ENCODE measurements at places on chromosomes 1 and 21.

GRCh38 chr1:56196839-56197238, 382.5 kb downstream of the PLPP3 start:
- no peak for DNase-seq

GRCh38 chr1:78060857-78061563, 15.2 kb downstream of the GIPC2 start:
- no peak for DNase-seq

GRCh38 chr1:93000751-93001175, 39.5 kb upstream of the DIPK1A start:
- no peak for DNase-seq

- DNase-seq, result no peak
These were observed 80.2 kb downstream of the RIPK4 start for GRCh38 chr21:41686664-41687063.

DNA sequence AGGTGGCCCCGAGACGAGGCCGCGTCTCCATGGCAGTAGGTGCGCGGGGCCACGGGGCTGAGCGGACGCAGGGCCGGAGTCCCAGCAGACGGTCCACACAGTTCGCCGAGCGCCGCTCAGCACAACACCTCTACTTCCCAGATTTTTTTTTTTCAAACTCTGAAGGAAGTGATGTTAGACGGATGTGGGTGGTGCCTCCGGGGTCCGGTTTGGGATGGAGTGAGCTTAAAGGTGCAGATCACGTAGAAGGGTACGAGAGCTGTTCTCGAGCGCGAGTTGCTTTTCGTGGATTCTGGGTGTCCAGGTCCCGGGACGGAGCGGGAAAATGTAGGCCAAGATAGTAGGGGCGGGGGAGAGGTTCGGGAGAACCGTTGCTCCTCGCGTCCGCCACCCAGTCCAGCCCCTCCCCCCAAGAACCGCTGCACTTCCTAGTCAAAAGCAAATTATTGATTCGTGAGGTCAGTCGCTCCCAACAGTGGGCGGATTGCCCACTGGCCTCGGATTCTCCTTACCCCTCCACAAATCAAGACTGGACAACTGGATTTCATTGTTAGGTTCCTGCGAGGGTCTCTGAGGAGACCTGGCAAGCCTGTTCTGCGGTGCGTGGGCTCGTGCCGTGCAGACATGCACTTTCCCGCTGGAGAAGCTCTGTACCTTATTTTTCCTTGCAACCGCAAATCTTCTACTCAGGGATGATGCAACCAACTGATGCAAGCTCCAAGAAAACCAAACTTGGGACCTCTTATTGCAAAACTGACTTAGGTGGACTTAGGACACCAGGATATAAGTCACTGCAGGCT, at the start of gene TXNDC12:
Gene TXNDC12 (minus strand): TSS at position 126 of the 800 bp plus-strand sequence. CDS start 95 bp downstream, at position 31.
- no peak for DNase-seq

- DNase-seq, result no peak
These were observed 72.9 kb upstream of the CTTNBP2NL start for GRCh38 chr1:112322983-112323678.

DNA sequence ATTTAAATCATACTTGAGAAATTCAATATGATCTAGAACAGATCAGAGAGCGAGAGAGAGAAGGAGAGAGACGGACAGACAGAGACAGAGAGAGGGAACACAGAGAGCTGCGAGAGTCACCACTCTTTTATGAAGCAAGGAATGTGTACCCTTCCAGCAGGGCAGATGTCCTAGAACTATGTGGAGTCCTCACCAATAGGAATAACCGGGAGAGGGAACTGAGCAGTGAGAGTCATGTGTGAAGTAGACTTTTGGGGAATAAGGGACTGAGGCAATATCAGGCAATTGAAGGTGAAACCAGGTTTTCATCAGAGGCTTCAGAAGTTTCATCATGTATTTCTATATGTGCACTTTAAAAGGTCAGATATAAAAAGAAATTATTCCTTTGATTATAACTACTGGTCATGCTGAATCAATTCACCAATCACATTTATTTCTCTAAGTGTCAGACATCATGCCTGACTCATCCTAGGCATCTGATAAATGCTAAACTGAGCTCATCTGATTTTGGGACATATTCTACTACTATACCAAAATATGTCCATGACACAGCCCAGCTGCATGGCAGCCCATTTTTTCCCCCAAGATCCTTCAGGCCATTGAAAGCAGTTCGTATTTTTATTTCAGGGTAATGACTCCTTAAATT, 22.4 kb downstream of the VTCN1 start:
- no peak for DNase-seq

GRCh38 chr1:162710345-162710744, 78.1 kb downstream of the DDR2 start:
- DNase-seq, result no peak

GRCh38 chr1:223731133-223731770, 18.9 kb downstream of the CAPN2 start:
- no peak for DNase-seq

DNA sequence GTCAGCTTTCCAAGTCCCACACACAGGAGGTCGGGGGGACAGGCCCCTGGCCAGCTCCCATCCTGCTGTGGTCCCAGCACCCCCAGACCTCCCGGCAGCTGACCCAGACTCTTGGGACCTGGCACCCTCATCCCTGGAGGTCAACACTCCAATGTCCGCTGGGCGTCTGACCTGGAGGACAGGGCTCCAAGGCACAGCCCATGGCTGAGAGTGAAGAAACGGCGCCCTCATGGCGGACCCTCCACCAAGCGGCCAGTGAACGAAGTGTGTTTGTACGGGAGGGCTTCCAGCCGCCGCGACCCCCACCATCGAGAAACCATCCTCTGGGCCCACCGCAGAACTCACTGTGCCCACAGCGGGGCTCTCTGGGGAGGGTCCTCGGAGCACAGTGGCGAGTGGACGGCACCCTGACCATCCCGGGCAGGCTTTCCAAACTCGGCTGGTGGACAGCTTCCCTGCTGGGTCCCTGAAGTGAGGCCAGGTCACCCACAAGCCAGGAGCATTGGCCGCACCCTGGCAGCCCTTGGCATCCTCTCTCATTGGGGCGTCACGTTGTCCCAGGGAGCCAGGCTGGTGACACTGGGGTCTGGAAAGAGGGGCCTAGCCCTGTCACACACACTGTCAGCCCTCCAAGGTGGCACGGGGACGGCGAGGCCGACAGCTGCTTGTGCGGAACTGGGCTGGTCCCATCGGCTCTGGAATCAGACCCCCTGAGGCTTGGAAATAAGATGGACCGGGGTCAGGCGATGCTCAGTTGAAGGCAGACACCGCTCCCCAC, 47.8 kb upstream of the COL6A2 start:
- DNase-seq, result no peak

GRCh38 chr21:32359719-32360260, 33.0 kb downstream of the URB1 start:
- no peak for DNase-seq

GRCh38 chr1:10325521-10325920, 73.3 kb upstream of the PGD start:
- DNase-seq, result no peak

DNA sequence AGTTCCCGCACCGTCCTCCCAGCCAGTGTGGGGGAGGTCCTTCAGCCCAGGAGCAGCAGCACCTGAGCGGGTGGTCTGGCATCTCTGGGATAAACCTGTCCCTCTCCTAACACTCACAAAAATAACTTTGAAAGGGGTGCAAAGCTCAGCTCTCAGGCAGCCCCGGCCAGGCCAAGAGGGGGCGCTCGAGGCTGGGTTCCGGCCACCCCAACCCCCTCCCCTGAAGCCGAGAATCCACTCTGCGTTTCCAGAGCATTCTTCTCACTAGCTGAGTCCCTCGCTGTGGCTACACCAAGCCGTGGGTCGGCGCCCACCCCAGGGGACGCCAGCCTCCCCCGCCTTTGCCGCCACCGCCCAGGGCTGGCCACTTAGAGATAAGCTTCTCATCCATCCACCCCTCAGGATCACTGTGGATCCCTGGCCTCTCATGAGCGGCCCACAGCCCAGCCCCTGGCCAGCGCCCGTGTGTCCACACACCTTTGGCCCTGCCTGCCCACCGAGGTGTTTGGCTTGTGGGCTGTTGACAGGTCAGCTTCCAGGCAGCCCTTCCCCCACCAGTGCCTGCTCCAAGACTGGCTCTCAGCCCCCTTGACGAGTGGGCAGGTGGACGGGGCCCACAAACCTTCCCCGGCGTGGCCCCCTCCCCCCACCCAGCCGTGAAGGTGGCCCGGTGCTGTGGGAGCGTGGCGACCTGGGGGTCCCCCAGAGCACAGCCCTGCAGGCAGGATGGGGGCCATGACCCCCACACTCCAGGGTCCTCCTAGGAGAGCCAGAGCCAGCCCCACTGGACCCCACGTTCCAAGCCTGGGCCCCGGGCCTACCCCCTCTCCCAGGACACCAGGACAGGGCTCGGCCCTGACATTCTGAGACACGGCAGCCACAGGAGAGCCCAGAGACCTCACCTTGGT, 1.9 kb downstream of the FTCD start:
- no peak for DNase-seq

DNA sequence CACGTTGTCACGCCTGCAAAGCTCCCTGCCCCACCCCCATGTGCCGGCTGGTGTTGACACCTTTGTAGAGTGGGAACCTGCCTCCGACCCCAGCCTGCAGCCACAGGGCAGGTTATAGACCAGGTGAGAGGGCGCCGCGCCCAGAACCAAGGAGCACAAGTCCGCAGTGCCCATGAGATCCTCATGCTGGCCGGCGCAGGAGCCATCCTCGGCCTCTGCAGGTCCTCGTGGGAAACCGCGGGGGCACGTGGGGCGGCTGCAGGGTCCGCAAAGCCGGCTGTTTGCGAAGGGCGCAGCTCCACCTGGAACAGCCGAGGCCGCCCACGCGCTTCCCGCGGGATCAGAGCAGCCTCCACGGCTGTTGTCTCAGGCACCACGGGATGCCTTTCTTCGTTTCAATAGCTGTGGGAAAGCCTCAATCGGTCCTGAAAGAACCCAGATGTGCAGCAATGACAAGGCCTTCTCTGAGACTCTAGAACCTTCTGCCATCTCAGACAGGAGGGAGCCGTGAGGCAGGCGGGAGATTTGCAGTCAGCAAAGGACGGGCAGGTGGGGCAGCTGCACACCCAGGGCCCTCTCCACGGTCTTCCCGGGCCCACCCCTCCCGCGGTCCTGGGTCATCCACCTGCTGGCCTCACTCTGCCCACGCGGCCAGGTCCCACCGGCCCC, 29.9 kb downstream of the POFUT2 start:
- no peak for DNase-seq

DNA sequence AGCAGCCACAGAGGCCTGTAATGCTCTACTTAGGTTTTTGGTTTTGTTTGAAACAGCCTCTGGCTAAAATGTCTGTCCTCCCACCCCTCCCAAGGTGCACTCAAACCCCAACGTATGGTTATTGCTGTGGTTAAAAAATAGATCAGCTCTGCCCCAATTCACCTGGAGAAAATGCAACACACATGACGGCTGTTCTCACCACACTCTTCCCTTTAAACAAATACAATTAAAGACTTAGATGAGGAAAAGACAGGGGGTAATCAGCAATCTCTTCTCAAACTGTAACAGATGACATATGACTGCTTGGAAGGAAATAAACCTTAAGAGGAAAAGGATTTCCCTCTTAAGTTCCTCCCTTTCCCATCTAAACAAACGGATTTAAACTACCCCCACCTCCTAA, 6.2 kb upstream of the MTMR11 start:
- DNase-seq, result no peak

- DNase-seq, result no peak
These were observed 121.5 kb downstream of the CAMTA1 start for GRCh38 chr1:6906783-6907182.

- DNase-seq, result no peak
These were observed 2.9 kb downstream of the COL9A2 start for GRCh38 chr1:40313958-40314720.

- no peak for DNase-seq
These were observed 20.5 kb downstream of the RNF220 start for GRCh38 chr1:44425341-44426082.

GRCh38 chr1:202199040-202199889, 5.7 kb downstream of the LGR6 start:
- DNase-seq, result no peak

GRCh38 chr21:21000591-21001175, 2.5 kb downstream of the NCAM2 start:
- DNase-seq, result no peak

DNA sequence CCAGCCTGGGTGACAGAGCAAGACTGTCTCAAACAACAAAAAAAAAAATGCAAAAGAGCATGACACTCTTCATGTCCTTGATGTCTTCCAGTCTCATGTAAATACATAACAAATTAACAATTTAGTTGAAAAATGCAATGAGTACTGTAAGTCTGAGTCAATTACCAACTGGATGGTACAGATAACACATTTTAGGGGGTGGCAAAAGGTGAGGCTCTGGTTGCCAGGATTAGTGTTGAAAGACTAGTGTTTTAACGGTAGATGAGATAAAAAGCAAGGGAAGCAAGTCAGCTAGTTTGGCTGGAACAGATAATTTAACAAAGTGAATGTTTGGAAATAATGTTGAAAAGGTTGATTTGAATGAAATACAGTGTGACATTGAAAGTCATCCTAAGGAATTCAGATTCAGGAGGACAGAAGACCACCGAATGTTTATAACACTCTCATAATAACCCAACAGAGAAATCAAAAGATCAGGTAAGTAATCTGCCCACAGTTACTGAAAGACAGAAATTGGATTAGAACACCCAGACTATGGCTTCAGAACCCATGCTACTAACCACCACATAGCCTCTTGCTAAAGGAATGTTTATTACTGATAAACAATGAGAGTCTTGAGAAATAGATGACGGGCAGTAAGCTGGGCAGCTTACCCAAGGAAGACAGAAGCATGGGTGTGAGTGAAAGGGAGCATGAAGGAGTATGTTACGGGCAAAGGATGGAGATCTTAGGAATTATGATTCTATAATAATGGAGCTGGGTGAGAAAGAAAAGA, 312.4 kb downstream of the HMCN1 start:
- no peak for DNase-seq
